Activated CD4-positive, alpha-beta memory T cell treated with anti-CD3 and anti-CD28 coated beads for 36 hours (primary cell): ENCODE measurements at places on chromosomes 6 and 20.

DNA sequence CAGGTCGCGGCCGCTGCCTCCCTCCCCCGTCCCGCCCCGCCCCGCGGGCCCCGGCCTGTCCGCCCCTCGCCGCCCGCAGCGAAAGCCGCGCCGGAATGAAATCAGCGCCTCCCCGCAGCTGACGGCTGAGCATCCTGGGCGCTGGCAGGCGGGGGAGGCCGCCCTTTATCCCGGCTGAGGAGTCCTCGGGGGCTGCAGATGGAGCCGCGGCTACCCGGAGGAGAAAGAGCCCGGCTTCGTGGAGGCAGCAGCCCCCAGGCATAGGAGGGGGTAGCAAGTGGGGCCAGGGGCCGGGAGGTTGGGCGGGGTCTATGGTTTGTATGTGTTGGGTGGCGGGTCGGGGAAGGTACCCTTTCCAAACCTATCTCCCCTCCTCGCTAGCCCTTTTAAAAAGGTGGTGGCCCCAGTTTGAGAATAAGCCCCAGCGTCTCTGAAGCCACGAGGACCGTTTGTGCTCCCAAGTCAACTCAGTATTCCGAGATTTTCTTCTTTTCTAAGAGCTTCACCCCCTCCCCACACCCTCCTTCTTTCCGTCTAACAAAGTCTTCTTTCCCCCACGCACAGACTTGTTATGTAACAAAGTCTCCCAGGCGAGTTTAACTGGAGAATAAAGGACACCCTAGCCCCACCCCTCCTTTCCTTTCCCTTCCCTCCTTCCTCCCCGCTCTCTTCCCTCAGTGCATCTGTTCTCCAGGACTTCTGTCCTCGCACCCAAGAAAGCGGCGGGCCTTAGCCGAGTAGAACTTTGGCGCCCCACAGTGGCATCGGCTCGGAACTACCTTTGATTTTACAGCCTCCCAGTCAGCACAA, 11.0 kb downstream of the POU3F2 start:
- DNase-seq: peak; percentile 80

GRCh38 chr6:157946053-157946617, 35.5 kb upstream of the SYNJ2 start:
- no peak for DNase-seq

GRCh38 chr20:45034436-45034835, 66.5 kb downstream of the KCNS1 start:
- no peak for DNase-seq

GRCh38 chr20:37336369-37337207, 9.4 kb upstream of the SRC start:
- peak; percentile 79 for DNase-seq

DNA sequence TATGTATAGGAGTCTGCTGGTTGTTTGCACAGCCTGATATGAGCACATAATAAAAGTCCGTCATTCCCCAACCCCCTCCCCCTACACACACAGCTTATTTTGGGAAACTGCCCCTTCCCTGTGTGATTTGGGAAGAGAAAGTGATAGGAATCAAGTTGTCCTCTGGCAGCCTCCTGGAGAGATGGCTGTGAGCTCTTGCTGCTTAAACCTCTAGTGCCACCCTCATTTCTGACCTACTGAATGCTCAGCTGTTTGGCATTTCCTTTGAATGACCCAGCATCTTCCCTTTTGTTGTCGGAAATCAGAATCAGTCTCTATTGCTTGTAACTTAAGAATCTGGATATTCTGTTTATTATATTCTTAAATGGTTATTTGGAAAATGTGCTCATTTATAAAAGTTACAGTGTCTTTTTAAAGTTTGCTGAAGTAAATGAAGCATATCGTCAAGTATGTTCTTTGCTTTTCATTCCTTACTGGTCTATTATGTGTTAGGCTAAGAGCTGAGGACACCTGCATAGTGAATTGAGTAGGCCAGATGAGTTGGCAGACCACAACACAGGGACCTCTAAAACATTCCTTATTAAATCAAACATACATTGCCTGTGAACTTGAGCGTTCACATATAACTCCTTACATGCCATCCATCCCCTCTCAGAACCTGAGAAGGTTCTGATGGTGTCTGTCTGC, 5.5 kb downstream of the RWDD2A start:
- DNase-seq: no peak

DNA sequence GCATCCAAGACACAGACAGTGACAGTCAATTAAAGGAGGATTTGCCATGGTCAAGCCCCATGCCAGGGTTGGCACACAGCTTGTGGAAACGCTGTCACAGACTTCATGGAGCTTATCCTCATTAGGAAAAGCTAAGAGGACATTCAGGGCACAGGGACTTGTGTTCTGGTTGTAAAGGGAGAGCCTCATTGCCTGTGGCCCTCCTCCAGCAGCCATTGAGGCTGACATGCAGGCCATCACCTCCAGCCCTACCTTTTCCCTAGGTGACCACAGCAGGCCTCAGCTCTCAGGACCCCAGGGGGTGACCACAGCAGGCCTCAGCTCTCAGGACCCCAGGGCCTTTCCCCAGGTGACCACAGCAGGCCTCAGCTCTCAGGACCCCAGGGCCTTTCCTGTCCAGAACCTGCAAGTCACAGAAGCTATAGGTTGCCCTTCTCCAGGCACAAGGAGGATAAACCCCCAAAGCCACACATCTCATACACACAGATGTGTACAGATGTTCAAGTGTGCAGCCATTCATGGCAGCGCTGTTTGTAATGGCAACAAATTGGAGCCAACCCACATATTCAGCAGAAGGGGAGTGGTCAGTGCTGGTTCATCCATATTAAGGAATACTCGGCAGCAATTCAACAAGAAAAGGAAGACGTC, 26.1 kb downstream of the DUSP22 start:
- no peak for DNase-seq

DNA sequence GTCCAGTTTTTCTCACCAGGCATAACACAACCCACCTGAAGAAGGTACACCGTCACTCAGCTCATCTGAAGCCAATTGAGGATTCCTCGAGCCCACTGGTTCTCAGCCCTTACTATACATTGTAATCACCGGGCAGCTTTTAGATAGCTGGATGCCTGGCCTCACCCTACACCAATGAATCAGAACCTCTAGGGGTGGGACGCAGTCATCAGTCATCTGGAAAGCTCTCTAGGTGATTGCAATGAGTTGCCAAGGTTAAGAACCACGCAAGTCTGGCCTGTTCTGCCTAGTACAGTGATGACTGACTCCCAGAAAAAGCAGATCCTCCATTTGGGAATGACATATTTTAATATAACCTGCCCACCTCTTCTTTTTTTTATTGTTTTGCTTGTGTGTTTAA, 41.1 kb downstream of the MC3R start:
- DNase-seq: no peak
